ENCODE measurements at places on chromosomes 13 and 19.

DNA sequence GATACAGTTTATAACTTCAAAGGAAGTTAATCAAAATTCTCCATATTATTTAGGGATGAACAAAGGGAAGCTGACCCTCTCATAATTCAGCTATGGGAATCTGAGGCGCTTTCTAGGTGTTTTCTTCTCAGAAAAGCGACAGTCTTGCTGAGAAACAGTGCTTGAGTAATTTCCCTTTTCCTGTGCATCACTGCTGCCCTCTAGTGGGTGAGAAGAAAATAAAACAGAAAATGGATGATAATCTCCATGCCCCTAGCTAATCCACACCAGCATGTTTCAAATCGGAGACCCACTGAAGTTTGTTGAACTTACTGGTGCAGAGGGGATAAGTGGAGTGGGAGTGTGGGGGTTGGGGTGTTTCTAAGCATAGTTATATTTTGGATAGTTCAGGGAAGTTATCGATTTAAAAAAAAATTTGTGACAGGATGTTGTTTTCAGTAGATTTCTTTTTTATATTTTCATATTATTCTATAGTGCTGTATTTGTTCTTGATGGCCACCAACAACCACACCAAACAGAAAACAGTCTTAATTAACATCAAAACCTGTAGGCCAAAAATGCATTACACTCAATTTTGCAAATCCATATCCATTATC, 21.4 kb downstream of the LCP1 start:
- DNase-seq, result peak; percentile 79

GRCh38 chr13:35057858-35058257, 115.8 kb downstream of the NBEA start:
- DNase-seq, result no peak

DNA sequence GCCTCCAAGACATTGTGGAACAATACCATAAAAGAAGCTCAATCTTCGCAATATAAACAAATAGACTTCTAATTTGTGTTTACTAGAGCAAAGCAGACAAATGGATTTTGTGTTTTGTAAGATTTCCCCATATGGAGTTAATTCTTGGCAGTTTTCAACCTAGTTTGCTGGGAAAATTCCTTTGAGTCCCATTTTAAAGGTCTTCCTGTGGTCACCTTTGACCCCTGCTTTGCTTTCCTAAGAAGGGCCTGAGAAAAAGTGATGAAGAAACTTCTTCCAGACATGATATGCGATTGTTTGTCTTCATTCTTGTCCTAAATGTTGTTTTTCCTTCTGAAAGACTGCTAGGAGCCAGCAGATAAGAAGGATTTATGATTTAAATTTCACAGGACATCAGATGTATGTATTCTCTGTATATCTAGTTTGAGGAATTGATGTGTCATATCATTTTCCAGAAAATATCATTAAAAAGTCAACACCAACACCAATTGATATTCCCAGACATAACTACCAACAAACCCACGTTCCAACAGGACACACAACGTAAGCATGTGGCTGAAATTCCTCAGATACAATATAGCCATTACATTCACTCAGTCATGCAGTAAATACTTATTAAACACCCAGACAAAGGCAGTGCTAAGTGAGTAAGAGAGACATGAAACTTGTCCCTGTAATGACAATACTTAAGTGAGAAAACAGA, 276.4 kb downstream of the LHFPL6 start:
- no peak for DNase-seq

- peak; percentile 81 for DNase-seq
Measured at GRCh38 chr19:16070366-16070990, 5.8 kb upstream of the TPM4 start.

DNA sequence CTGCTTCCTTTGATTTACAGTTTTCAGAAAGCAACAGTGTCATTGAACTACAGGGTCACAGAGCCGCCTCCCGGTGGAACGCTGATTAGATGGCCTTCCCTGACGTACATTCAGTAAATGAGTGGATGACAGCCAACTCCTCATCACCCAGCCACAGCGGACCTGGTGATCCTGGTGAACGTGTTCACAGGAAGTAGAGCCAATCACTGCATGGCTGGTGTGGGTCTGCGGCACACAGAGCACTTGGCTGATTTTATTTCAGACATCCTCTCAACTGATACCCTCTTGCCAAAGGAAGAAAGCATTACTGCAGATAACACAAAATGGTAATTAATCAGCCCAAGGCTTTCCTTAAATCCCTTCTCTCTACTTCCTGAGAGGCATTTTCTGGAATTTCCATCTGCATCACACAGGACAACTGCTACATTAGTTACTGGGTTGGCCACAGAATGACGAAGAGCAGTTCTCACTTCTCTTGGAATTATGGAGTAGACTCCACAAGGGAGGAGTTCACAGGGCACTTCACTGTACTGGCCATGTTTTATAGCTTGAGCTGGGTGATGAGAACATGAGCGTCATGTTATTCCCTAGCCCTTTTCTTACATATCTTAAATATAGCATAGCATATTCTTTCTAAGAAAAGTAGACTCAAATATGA, 84.0 kb upstream of the SLC7A1 start:
- DNase-seq, result no peak

- peak; percentile 69 for DNase-seq
Measured at GRCh38 chr19:45670670-45671453, 2.8 kb downstream of the GIPR start.

DNA sequence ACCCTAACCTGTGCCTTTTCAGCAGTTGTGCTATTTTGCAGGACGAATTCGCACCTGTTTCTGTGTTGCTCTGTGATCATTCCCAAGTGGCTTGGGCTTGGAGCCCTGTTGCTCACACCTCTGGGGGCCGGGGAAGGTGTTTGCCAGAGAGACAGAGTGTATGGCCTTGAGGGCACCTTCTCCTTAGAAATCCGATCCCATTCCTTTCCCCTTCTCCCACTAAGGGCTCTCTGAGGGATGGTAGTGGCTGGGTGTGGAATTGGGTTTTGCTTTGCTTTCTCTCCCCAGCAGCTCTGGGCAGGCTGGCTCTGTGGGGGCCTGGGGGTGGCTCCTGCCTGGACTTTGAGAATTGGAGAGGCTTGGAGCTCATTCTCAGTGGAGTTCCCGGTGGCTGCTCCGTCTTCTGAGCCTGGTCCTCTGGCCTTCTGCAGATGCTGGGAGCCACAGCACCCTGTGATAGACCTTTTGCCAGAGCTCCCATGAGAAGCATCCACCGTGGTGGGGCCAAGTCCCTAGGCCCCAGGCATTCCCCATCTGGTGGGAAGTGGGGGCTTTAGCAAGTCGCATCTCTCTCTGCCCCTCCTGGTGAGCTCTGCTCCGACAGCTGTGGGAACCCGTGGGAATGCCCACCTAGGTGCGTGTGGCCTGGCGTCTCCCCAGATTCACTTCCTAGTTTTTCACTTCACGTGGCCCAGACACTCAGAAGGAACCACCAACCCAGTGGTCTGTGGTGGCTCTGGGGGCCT, 26.1 kb downstream of the ATP11A start:
- DNase-seq, result no peak

DNA sequence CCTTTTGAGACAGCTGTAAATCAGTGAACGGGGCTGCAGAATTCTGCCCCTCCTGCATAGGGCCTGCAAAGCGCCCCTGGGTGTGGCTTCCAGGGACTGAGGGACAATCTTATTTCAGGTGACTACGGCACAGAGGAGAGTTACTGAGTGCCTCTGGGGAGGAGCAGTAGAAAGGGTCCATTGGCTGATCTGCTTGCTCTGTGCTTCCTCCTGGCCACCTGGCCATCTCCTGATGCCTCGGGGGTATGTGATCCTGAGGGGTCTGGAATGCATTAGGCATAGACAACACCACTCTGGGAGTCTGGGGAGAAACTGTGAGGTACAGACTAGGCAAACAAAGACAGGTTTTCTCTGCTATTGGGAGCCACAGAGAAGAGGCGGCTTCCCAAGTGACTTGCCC, 2.8 kb downstream of the KCTD15 start:
- no peak for DNase-seq

GRCh38 chr13:27482983-27483382, 32.6 kb upstream of the MTIF3 start:
- peak; percentile 95 for DNase-seq

DNA sequence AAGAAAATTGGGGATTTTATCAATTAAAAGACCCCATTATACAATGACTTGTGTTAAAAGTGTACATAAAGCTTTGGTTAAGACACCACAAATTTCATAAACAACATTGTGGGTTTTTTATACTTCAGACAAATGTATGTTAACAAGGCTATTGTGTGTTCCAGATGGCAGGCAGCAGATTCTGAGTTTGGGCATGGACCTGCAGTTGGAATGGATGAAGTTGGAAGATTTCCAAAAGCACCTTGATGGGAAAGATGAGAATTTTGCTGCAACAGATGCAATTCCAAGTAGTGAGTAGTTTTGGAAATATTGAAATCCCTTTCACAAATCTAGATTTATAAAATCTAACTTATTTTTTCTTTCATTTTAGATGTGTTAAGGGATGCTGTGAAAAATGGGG, 25.4 kb downstream of the MPHOSPH8 start:
- DNase-seq, result no peak

DNA sequence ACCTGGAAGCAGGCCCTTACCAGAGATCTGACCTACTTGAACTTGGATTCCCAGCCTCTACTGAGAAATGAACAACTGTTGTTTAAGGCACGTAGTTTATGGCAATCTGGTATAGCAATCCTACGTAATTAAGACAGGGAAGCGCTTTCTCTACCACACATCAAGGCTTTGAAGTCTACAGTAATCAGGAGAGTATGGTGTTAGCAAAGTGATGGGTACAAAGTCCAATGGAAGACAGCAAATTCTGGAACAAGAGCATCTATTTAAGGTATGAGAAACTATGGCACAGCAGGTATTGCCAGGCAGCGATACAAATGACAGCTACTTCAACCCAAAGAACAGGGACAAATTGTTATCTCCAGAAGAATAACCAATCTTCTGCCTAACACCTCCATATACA, 3.1 kb downstream of the ZNF563 start:
- no peak for DNase-seq

- no peak for DNase-seq
Measured at GRCh38 chr13:35818633-35819067, 312.5 kb downstream of the DCLK1 start.

DNA sequence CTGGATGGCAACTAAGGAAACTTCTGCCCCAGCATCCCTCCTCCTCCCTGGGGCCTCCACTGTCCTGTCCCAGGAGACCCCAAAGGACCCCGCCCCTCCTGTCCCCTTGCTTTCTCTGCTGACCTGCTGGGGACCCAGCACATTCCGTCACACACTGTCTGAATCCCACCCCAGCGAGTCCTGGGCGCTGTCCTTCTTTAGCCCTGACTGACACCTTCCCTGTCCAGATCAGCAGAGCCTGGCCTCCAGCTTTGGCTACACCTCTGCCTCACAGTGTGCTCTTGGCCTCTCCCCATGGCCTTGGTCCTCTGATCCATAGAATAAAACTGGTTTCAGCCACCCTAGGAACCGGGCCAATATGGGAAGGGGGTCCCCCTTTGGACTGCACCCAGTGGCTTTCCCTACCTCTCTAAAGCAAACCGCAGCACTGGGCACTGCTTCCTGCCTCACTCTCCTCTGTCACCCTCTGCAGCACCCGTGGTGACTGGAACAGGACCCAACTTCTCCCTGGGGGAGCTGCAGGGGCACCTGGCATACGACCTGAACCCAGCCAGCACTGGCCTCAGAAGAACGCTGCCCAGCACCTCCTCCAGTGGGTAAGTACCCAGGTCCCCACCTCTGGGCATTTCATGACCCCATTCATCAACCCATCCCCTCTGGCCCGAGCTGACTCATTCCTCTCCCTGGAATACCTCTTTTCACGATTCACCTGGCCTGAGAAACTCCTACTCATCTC, 46.4 kb downstream of the SMIM24 start:
- DNase-seq, result no peak

DNA sequence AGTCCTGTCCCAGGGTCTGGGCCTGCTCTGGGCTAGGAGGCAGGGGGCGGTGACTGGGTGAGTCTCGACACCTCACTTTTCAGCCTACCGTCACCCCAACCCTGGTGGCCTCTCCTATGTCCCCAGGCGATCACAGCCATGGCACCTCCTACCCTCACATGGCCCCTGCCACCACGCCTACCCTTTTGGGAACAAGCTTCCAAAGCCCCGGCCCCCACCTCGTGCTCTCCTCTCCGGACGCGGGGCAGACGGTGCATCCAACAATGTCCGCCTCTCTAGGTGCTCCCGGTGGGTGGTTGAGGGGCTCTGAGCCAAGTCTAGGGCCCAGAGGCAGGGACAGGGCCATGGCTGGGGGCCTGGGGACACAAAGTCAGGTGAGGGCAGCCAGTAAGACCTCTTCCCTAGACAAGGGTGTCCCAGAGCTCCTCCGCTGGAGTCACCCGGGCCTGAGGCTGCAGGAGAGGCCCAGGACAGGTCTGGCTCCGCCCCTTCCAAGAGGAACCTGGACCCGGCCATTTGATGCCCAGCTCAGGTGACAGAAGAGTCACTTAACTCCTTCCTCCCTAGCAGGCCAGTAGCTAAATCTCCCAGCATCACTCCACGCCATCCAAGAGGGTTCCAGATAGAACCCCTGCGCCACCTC, at the start of gene SYNE4:
TSS of gene SYNE4 (minus strand) at position 478 of the 643 bp plus-strand sequence. CDS start at position 346, 132 bp downstream.
- DNase-seq, result no peak

- DNase-seq, result no peak
Measured at GRCh38 chr19:16175954-16176353, 2.6 kb upstream of the CIB3 start.

GRCh38 chr13:35764326-35765015, 288.0 kb upstream of the MAB21L1 start:
- no peak for DNase-seq

DNA sequence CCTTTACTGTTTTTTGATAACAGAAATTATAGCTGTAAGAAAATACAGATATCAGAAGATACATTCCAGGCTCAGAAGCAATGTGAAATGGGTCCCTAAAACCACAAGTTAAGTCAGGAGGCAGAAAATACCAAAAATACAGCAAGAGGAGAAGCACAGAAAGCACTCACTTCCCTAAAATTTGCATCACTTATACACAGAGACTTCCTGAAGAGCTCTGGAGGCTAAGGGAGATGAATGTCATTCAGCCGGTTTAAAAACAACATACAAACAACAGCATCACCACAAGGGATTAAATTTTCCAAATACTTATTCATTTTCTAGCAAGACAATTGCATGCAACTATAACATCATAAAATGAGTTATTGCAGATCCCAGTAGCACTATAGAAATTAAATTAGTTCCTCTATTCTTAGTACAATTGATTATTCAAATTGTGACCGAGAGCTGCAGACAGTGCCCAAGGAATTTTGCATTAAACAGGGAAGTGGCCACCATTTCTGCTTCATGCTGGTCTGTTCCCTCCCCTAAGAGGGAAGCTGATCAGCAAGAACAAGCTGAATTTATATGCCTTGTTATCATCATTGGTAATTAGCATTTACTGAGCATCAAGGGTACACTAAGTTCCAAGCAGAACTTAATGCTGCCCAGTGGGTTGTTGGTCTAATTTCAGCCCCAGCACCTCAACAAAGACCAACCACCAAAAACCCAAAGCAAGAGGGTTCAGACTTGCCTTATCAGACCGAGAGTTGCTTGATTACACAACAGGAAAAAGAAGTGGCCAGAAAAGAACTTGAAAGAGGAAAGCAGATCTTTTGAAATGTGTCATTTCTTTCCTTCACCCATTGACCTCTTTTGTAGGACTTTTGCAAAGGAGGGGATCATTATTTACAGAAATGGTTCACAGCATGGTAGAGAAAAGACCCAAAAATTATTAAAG, 140.7 kb downstream of the KCTD12 start:
- DNase-seq, result peak; percentile 78

- no peak for DNase-seq
Measured at GRCh38 chr13:66076417-66076816, 1153.7 kb downstream of the PCDH9 start.

GRCh38 chr13:94712287-94712811, at the start of gene SOX21:
Gene SOX21 (minus strand): TSS chr13:94712545. CDS start chr13:94712049, 496 bp downstream.
- no peak for DNase-seq

GRCh38 chr19:940591-941291, 14.9 kb downstream of the ARID3A start:
- peak; percentile 90 for DNase-seq
